ENCODE measurements at places on chromosomes 5 and 9. TPM values are rescaled to one million over a fixed set of nuclear protein-coding genes. Genes with fewer than 3 reads are reported as not detected.
A peak's percentile ranks its signal among the peaks of the same experiment; 100 is the strongest.

- no peak overlapping the region for H3K4me3 ChIP-seq
- no peaks in the 10 kb centered on the region for H3K36me3 ChIP-seq
- no peak overlapping the region for H3K27ac ChIP-seq
Measured at GRCh38 chr5:10849278-10849677, 88.2 kb upstream of the DAP start.

DNA sequence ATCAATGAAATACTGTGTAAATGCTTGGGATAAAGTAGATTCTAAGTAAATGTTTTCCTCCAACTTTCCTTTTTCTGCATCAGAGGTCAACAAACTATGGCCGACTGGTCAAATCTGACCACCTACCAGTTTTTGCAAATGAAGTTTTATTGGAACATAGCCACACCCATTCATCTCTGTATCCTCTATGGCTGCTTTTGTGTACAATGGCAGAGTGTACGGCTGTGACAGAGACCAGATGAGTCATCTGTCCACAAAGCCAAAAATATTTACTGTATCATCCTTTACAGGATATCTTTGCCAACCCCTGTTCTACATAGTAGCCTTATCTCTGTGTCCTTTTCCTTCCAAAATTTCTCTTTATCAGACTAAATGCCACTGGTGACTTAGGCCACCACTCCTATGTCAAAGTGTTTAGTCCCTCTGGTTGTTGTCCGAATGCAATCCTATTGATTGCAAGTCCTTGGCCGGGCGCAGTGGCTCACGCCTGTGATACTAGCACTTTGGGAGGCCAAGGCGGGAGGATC is 218.4 kb upstream of the KLF4 start:
- H3K27me3 ChIP-seq: no peaks in the 10 kb centered on the region
- no peak overlapping the region for H3K4me3 ChIP-seq
- peak overlapping the region; percentile 76 for H3K27ac ChIP-seq
- no peaks in the 10 kb centered on the region for H3K36me3 ChIP-seq
- peak; percentile 84 for DNase-seq

DNA sequence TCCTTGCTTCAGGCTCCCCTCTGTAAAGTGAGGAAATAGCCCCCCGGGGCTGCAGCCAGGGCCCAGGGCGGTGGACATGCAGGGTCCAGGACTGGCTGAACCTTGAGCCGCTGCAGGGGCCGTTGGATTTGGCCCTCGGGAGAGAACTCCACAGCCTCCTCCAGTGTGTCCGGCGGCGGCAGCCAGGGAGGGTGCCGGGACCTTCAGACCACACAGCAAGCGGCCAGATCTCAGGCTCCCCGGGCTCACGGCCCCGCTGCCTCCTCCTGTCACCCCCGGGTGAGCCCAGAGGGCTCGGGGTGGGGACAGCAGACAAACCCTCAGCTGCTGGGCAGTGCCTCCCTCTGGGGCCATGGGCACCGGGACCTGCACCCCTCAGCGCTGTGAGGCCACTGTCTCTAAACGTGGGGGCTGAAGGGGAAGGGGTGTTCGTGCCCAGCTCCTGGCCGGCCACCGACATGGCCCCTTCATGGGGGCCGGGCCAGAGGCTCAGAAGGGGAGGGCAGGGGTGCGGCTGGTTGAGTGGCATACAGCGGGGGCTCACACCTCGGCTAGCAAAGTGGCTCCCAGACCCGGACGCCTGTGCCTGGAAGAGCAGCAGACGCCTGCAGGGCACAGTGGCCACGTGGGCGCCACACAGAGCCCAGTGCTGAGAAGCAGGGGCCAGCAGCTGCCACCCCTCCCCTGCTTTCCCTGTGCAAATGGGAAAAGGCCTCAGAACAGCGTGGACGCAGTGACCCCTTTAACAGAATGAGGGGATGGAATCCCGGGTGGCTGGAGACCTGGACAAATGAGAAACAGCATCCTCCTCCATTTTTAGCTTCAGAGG is 19.7 kb downstream of the SLC9A3 start:
- DNase-seq: no peak
- no peak overlapping the region for H3K4me3 ChIP-seq
- no peak overlapping the region for H3K27ac ChIP-seq
- H3K4me1 ChIP-seq: no peaks in the 10 kb centered on the region

GRCh38 chr9:129459547-129460322 is 161.2 kb downstream of the C9orf50 start:
- DNase-seq: peak; percentile 35
- no peaks in the 10 kb centered on the region for H3K36me3 ChIP-seq
- H3K27me3 ChIP-seq: no peaks in the 10 kb centered on the region
- H3K4me1 ChIP-seq: peaks cover 33% of the 10 kb centered on the region
- H3K27ac ChIP-seq: no peak overlapping the region

- no peaks in the 10 kb centered on the region for H3K4me1 ChIP-seq
- DNase-seq: peak; percentile 51
- H3K27me3 ChIP-seq: no peaks in the 10 kb centered on the region
- no peak overlapping the region for H3K27ac ChIP-seq
- no peaks in the 10 kb centered on the region for H3K36me3 ChIP-seq
- H3K4me3 ChIP-seq: no peak overlapping the region
Measured at GRCh38 chr5:106875591-106876297, 795.0 kb downstream of the EFNA5 start.

GRCh38 chr9:37639109-37639762 is 11.5 kb upstream of the FRMPD1 start:
- H3K27ac ChIP-seq: no peak overlapping the region
- no peak overlapping the region for H3K4me3 ChIP-seq
- H3K36me3 ChIP-seq: no peaks in the 10 kb centered on the region

GRCh38 chr9:131432597-131433301 is 38.9 kb downstream of the PRRC2B start:
- peak overlapping the region; percentile 82 for H3K27ac ChIP-seq
- H3K27me3 ChIP-seq: no peaks in the 10 kb centered on the region
- H3K4me3 ChIP-seq: no peak overlapping the region
- peaks cover 33% of the 10 kb centered on the region for H3K36me3 ChIP-seq
- peaks cover 29% of the 10 kb centered on the region for H3K4me1 ChIP-seq

DNA sequence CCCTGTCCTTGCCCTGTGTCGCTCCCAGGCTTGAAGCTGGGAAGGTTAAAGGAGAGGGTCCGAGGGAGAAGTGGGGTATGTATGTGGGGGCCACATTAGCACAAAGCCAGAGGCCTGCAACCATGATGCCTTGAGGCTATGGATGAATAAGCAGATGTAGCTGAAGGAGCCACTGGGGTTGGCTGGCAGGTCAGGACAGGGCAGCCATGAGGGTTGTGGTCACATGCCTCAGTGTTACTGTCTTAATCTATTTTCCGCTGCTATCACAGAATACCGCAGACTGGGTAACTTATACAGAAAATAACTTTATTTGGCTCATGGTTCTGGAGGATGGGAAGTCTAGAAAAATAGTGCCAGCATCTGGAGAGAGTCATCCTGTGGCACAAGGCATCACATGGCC is 9.2 kb upstream of the GRHPR start:
- H3K36me3 ChIP-seq: no peaks in the 10 kb centered on the region
- H3K4me3 ChIP-seq: no peak overlapping the region
- peak; percentile 32 for DNase-seq
- H3K4me1 ChIP-seq: peaks cover 15% of the 10 kb centered on the region
- no peak overlapping the region for H3K27ac ChIP-seq

DNA sequence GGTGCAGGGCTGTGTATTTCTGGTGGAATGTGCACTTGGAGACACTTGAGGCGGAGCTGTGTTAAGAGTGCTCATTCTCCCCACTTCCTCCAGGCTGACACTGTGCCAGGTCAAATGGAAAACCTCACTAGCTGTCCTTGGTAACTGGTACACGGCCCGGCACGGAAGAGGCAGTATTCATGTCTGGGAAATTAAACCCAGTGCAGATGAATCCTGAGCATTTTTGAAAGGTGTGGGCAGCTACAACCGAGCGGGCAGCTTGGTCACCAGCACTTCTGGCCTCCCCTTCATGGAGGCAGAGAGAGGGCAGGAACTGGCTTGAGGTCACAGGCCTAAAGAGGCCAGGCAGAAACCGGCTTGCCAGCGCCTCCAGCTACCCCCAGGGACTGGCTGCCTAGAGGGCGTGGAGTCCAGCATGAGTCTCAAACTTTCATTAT is 1.6 kb downstream of the CLPTM1L start:
- H3K4me1 ChIP-seq: peaks cover 14% of the 10 kb centered on the region
- 0 out of 2 replicates have a peak, but pooled peaks cover 8% of the 10 kb centered on the region for H3K36me3 ChIP-seq
- H3K4me3 ChIP-seq: peak overlapping the region; percentile 94
- peak; percentile 47 for DNase-seq
- no peaks in the 10 kb centered on the region for H3K27me3 ChIP-seq

- H3K27ac ChIP-seq: no peak overlapping the region
- no peaks in the 10 kb centered on the region for H3K36me3 ChIP-seq
Measured at GRCh38 chr9:37752642-37753488, 740 bp upstream of the TRMT10B start.

GRCh38 chr5:59040024-59040803 is 457.3 kb downstream of the RAB3C start:
- peaks cover 50% of the 10 kb centered on the region for H3K4me1 ChIP-seq
- peak; percentile 51 for DNase-seq
- H3K27ac ChIP-seq: no peak overlapping the region
- H3K27me3 ChIP-seq: no peaks in the 10 kb centered on the region
- no peaks in the 10 kb centered on the region for H3K36me3 ChIP-seq

DNA sequence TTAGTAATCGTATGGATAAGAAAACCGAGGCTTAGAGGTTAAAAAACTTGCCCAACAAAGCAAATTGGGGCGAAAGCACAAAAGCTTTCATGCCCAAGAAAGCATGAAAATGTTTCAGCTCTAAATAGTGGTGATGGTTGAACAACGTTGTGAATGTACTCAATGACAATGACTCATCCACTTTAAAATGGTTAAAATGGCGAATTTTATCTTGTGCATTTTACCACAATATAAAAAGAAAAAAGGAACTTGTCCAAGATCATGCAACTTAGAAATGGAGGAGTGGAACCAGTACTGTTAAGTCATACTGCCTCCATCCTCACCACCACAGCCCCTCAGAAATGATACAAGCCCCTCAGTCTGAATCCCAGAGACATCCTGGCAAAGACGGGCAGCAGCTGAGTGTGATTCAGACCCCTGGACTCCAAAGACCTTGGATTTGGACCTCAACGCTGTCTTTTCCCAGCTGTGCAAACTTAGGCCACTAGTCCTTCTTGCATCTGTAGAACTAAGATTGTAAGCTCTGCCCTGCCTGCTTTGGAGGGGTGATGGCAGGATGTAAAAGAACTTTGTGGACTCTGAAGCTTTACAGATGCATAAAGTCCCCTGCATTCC is 158.4 kb downstream of the GABBR2 start:
- H3K27me3 ChIP-seq: no peaks in the 10 kb centered on the region

DNA sequence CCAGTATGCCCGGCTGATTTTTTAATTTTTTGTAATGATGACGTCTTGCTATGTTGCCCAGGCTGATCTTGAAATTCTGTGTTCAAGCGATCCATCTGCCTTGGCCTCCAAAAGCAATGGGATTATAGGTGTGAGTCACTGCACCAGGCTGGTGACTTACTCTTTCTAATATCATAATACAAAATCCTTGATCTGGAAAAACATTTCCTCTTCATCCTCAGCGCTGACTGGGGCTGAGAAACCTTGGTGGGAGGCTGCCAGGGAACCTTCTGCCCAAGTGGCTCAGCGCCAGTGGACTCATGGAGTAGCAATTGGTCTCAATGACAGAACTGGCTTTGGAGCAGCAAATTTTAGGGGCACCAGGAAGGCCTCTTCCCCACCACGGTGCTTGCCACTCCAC is 17.5 kb upstream of the SEMA4D start:
- H3K27ac ChIP-seq: no peak overlapping the region
- no peaks in the 10 kb centered on the region for H3K4me1 ChIP-seq
- DNase-seq: no peak

- peaks cover 28% of the 10 kb centered on the region for H3K36me3 ChIP-seq
- no peak overlapping the region for H3K4me3 ChIP-seq
- peak; percentile 14 for DNase-seq
- no peaks in the 10 kb centered on the region for H3K27me3 ChIP-seq
- H3K4me1 ChIP-seq: no peaks in the 10 kb centered on the region
Measured at GRCh38 chr9:135914921-135915320, 7.6 kb upstream of the CAMSAP1 start.

DNA sequence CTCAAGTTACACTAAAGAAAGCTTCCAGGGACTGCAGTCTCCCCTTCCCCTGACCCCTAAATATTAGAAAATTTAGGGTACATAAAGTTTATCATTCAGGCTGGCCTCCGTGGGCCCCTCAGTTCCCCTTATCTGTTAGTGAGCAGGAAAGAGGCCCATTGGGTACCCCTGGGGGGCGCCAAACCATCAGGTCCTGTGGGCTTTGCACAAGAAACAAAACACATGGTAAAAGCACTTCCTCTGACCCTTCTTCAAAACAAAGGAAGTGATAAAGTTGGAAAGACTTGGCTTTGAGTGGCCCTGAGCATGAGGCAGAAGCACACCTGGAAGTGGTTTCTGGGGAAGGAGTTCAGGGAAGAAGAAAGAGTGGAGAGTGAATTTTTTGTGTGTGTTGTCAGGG is 213.0 kb downstream of the SMARCA2 start:
- H3K36me3 ChIP-seq: no peaks in the 10 kb centered on the region
- DNase-seq: peak; percentile 17
- H3K4me3 ChIP-seq: no peak overlapping the region
- H3K4me1 ChIP-seq: peaks cover 23% of the 10 kb centered on the region

DNA sequence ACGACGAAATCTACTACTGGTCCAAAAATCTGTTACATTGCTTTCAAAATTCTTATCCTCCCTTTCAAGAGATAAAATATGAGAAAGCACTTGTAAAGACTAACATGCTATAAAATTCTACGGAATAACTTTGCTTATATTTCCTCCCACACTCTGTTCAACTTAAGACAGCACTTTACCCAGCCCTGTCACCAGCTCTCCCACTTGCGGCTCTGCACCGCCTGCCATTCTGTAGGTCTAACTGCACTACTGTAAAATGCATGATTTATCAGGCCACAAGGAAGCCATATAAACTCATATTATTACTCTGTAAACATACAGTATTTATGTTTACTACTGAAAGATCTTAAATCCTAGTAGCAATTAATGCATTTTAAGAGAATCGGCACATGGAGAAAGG is 11.4 kb downstream of the CTNND2 start:
- DNase-seq: no peak
- H3K27me3 ChIP-seq: no peaks in the 10 kb centered on the region
- no peaks in the 10 kb centered on the region for H3K4me1 ChIP-seq
- H3K4me3 ChIP-seq: no peak overlapping the region
- no peak overlapping the region for H3K27ac ChIP-seq

GRCh38 chr5:114018186-114018585 is 343.7 kb upstream of the KCNN2 start:
- H3K36me3 ChIP-seq: no peaks in the 10 kb centered on the region
- H3K4me1 ChIP-seq: no peaks in the 10 kb centered on the region
- H3K27me3 ChIP-seq: no peaks in the 10 kb centered on the region

GDA gene
- polyA plus RNA-seq: not detected

MAST4 gene
- polyA plus RNA-seq: 6.5 TPM

LHX2 gene
- polyA plus RNA-seq: not detected

EMB gene
- polyA plus RNA-seq: 0.20 TPM

HTR4 gene
- not detected for polyA plus RNA-seq

MAP1B gene
- polyA plus RNA-seq: 261 TPM

NXNL2 gene
- polyA plus RNA-seq: 1.4 TPM

TEX48 gene
- polyA plus RNA-seq: not detected

PRDM9 gene
- not detected for polyA plus RNA-seq

IFNA6 gene
- not detected for polyA plus RNA-seq

IRX2 gene
- 6.1 TPM for polyA plus RNA-seq

KCNV2 gene
- polyA plus RNA-seq: not detected

Data from GM23248 (cell line).